ENCODE measurements at places on chromosomes 12 and 14. TPM values are rescaled to one million over a fixed set of nuclear protein-coding genes. Genes with fewer than 3 reads are reported as not detected.

Gene ASB2
- total RNA-seq = 2.4 TPM

GRCh38 chr12:17540921-17541320, 549.1 kb downstream of the RERGL start:
- no peaks in the 10 kb centered on the region for H3K4me1 ChIP-seq
- no peak overlapping the region for H3K4me3 ChIP-seq
- no peak for DNase-seq
- no peaks in the 10 kb centered on the region for H3K27me3 ChIP-seq

DNA sequence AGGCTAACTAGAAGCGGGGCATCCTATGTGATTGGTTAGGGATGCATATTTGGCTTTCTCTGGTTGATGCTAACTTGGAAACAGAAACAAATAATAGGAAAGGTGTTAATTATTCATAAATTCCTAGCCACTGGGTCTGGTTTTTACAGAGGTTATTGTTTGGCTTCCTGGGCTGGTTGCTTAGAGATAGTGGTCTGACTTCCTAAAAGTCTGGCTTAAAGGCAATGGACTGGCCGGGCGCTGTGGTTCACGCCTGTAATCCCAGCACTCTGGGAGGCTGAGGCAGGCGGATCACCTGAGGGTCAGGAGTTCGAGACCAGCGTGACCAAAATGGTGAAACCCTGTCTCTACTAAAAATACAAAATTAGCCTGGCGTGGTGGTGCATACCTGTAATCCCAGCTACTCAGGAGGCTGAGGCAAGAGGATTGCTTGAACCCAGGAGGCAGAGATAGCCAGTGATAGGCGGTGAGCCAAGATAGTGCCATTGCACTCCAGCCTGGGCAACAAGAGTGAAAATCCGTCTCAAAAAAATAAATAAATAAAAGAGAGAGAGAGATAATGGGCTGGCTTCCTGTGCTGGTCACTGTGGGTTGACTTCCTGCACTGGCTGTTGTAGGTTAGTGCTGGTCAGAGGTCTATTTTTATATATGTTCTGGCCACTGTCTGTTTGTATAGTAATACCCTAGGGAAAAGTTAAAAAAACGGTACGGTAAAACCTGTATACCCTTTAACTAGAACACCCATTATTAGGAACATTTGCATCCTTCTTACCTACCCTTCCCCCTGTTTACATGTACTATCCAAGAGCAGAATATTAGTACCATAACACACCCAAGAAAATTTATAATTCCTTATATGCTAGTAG, 24.1 kb downstream of the OR6S1 start:
- H3K4me3 ChIP-seq = no peak overlapping the region
- no peak for DNase-seq
- no peak overlapping the region for H3K27ac ChIP-seq
- no peaks in the 10 kb centered on the region for H3K27me3 ChIP-seq
- peaks cover 16% of the 10 kb centered on the region for H3K4me1 ChIP-seq

GRCh38 chr14:38611928-38612327, 356.0 kb upstream of the CLEC14A start:
- no peaks in the 10 kb centered on the region for H3K27me3 ChIP-seq
- no peak overlapping the region for H3K27ac ChIP-seq
- H3K4me1 ChIP-seq = no peaks in the 10 kb centered on the region
- H3K4me3 ChIP-seq = no peak overlapping the region
